ENCODE measurements at places on chromosomes 5 and 9.

GRCh38 chr5:81698813-81699212, 52.1 kb downstream of the SSBP2 start:
- DNase-seq: no peak

- DNase-seq: no peak
Measured at GRCh38 chr5:32991421-32991815, 280.3 kb downstream of the NPR3 start.

DNA sequence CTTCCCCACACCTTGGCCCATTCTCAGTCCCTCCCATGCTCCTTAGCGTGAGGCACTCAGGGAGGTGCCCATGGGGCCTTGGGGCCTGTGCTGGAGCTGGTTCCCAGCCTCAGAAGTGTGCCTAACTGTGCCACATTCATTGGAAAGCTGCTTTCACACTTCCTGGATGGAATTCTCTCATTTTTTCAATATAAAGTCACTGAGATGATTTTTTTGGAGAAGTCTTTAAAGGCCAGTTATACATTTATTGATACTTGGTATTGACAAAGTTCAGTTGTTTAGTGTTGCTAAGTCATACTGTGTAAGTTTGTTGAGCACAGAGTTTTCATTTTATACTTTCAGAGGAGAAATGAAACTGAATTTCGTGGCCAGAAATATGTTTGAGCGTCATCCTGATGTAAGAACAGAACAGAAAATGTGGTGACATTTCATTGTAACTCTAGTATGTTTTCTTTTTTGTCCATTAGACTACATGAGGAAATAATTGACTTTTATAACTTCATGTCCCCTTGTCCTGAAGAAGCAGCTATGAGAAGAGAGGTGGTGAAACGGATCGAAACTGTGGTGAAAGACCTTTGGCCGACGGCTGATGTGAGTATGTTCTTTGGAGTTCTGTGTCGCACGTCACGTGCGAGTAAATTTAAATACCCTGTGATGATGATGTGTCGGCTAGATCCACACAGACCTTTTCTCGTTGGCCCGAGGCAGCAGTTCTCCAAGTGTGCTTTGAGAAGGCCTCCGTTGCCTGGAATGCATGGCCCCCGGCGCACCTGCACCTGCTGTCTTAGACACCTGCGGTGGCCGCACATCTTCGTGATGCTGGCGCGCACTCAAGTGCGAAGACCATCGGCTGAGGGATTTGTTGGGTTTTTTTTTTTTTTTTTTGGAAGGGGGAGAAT, 24.1 kb downstream of the TENT4A start:
- no peak for DNase-seq

- no peak for DNase-seq
Measured at GRCh38 chr5:143140492-143141203, 262.8 kb downstream of the NR3C1 start.

All from cerebellum (tissue), 4 donors.